ENCODE measurements at places on chromosomes 11 and 22.

GRCh38 chr11:60504219-60504905 lies 10.8 kb upstream of the MS4A13 start:
- no peak for DNase-seq

DNA sequence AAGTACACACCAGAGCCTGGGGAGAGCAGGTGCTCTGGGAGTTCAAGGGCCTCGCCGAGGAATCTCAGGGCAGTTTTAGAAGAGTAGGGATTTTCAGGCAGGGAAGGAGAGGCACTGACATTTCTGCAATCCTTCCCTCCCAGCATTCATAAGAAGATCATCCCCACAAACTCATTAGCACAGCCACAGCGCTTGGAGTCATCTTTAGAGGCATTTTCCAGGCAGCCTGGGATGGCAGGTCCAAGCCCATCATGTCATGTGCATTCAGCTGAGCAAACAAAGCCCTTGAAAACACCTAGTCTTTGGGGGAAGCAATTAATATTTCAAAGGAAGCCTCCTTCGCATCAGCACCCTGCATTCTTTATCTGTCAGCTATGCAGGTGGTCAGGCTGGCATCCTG lies 43.8 kb downstream of the MAP6 start:
- DNase-seq, result no peak

DNA sequence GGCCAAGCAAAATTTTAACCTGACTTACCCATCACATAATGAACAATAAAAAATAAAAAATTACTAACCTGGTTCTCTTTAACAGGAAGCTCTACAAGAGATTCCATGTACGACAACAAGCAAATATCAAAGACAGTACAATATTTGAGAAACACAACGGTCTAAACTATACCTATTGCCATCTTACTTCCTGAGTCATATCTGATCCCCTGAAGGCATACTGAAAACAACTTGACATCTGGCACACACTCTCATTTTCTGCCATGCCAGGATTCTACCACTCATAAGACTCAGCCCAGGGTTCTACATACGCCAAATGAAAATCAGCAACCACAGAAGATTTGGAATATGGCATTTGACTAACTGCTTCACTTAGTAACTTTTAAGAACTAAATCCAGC lies 13.8 kb downstream of the DENND5A start:
- DNase-seq, result no peak

GRCh38 chr11:92512204-92512569 lies 287.6 kb downstream of the FAT3 start:
- DNase-seq, result no peak

DNA sequence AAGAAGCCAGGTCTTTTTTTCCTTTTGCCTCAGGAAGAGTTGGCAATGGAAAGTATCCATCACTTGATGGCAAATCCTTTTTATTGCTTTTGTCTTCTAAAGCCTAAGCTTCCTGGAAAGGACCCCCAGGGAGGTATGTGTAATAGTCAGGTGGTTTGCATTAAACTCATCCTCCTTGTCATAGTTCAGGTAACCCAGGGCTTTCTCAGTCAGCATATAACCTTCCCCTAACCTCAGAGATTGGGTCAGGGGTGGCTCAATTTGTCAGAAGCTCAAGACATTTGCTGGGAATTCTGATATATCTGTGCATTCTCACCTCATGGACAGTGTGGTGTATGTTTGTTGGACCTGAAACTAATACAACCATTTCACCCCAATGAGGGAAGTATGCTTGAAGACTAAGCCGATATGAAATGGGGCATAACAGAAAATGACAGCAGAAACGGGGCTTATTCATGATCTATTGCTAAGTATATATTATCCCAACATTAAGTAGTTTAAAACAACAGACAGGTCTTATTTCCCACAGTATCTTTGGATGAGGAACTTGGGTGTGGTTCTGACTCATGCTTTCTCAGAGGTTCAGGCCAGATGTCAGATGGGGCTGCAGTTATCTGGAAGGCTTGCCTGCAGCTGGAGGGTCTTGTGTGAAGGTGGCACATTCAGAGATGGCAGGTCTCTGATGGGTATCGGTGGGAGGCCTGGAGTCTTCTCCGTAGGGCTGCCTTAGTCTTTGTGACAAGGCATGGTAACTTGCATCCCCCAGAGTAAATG lies 135.8 kb upstream of the SPON1 start:
- no peak for DNase-seq

GRCh38 chr11:1896923-1897322 lies 5.2 kb upstream of the PRR33 start:
- no peak for DNase-seq

GRCh38 chr11:72624496-72625201 lies 49.6 kb downstream of the PDE2A start:
- no peak for DNase-seq

GRCh38 chr11:36141196-36141953 lies 147.8 kb downstream of the COMMD9 start:
- no peak for DNase-seq

- no peak for DNase-seq
Observed at GRCh38 chr11:57762235-57762861, 746 bp downstream of the CTNND1 start.

DNA sequence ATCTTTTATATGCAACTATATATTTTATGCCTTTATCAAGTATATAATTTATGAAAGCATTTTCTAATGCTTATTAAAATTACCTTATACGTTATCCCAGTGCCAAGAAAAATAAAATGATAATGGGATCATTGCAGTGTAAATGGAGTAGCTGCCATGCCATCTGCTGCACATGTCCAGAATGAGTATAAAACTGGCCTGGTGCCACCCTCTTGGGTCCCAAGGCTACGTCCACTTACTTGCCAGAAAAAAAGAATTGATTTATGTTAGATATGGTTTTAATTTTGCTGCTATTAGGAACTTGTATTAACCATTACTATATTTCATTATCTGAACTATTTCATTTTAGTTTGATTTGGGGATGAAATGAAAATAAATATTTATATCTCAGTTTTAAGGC lies 1127.1 kb upstream of the CNTN5 start:
- DNase-seq, result no peak

DNA sequence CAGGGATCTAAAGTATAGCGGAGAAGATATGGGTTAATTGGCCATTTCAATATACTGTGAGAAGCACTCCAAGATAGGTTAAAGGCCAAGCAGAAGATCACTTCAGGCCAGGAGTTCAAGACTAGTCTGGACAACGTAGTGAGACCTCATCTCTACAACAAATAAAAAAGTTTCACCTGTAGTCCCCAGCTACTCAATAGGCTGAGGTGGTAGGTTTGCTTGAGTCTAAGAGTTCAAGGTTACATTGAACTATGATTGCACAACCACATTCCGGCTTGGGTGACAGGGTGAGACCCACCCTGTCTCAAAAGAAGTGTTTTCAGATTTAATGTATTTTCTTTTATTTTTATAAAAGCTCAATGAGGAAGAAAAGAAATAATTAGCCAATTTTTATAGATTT lies 25.4 kb downstream of the PATL1 start:
- DNase-seq, result no peak

GRCh38 chr11:74154620-74155281 lies 16.1 kb downstream of the C2CD3 start:
- no peak for DNase-seq

- DNase-seq, result no peak
Observed at GRCh38 chr22:32897400-32897799, 95.9 kb downstream of the TIMP3 start.

DNA sequence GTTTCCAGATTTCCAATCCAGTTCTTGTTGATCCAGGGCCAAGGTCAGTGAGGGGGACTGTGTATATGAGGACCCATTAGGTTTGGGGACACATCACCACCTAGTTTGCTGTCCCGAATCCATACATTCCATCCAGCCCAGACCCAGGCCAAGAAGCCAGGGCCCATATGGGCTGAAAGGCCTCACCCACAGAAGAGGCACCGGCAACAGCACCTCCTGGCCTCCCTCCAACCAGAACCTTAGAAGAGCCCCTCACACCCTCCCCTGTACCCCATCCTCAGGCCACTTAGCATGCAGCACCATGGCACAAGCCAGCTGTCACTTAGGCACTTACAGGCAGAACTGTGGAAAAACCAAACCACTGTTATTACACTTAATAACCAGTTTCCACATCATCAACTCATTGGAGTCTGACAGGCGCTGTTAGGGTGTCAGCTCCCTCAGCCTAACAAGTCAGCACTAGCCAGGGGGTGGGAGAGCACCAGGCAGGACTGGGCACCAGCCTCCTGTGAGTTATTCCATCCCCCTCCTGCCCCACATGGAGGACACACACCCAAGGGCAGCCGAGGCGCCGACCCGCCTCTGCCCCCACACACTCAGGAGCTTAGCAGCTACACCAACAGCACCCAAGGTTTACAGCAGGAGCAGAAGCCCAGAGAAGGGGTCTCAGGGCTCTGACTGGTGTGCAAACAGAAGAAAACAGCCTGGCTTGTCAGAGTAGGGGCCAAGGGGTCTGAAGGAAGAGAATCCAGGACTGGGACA lies 132.0 kb downstream of the BUD13 start:
- no peak for DNase-seq

DNA sequence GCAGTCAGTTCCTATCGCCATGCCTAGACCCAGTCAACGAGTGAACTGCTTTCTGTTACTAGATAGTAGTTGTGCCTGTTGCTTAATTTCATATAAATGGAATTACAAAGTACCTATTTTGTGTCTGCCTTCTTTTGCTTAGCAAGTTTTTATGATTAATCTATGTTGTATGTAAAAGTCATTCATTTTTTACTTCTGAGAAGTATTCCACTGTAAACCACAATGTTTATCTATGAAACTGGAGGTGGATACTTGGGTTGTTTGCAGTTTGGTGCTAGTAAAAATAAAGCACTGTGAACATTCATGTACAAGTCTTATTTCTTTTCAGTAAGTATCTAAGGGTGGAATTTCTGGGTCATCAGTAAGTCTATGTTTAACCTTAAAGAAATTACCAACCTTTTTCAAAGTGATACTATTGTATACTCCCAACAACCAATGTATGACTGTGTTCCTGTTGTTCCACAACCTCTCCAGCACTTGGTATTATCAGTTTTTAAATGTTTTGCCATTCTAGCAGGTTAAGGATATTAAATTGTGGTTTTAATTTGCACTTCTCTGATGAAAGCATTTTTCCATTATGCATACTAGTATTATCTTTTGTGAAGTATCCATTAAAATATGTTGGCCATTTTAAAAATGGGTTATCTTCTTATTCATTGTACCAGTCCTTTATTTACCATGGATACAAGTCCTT lies 68.2 kb downstream of the DNAJC24 start:
- DNase-seq, result no peak

- no peak for DNase-seq
Observed at GRCh38 chr22:31055635-31056159, 25.4 kb upstream of the SMTN start.

DNA sequence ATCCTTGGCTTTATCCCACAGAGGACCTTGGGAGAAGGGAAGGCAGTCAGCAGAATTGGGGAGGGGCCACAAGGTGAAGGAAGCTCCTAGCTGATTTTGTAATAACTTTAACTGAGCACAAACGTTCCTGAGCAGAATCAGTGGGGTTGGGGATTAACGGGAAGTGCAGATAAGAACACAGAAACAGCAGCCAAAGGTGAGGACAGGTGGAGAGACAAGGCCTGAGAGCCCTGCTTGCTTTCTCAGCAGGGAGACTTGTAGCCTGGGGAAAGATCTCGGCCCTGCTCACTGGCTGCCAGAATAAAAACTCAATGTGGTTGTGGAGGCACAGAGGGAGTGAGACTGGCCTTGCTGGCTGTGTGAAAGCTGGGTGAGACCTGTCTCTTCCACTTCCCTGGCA lies 265.2 kb upstream of the FAT3 start:
- DNase-seq, result no peak

- DNase-seq, result no peak
Observed at GRCh38 chr22:39418696-39419095, 19.1 kb downstream of the TAB1 start.

- peak; percentile 83 for DNase-seq
Observed at GRCh38 chr11:11265994-11266606, 87.0 kb downstream of the CSNK2A3 start.

- peak; percentile 5 for DNase-seq
Observed at GRCh38 chr11:36540998-36541397, 26.8 kb upstream of the RAG1 start.

- no peak for DNase-seq
Observed at GRCh38 chr22:50567721-50568252, 5.1 kb upstream of the SYCE3 start.

DNA sequence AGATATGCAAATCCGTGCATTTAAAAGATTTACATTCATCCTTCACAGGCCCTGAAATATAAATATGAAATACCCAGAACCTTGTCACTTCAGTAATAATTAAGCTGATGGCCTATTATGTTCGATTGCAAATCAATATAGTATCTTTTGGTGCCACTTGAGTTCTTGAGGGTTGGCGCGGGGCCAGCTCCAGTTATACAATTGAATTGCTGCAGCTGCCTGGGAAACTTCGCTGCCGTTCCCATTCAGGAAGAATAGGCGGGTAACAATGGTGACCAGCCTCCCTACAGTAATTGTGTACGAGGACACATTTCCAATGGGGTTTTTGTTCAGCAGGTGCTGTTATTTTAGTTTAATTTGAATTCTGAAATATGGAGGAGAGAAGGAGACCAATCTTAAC lies 451.2 kb downstream of the INSC start:
- DNase-seq, result no peak

DNA sequence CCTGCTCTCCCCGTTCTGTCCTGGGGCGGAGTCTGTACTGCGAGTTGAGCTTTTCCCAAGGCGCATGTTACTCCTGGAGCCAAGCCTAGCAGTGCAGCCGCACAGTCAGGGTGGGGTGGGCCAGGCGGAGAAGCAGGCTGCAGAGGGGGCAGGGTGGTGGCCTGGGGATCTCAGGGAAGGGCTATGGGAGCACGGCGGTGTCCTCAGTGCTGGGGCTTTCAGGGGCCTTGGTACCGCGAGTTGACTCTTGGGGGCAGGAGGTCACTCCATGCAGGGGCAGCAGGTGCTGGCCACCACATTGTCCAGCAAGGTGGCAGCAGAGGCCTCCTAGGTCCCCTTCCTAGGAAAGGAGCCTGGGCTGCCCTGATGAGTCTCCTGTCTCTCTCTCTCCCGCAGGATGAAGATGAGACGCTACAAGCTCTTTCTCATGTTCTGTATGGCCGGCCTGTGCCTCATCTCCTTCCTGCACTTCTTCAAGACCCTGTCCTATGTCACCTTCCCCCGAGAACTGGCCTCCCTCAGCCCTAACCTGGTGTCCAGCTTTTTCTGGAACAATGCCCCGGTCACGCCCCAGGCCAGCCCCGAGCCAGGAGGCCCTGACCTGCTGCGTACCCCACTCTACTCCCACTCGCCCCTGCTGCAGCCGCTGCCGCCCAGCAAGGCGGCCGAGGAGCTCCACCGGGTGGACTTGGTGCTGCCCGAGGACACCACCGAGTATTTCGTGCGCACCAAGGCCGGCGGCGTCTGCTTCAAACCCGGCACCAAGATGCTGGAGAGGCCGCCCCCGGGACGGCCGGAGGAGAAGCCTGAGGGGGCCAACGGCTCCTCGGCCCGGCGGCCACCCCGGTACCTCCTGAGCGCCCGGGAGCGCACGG lies 14.9 kb upstream of the MIEF1 start:
- DNase-seq, result no peak

GRCh38 chr11:70689764-70690163 lies 291.4 kb downstream of the CTTN start:
- DNase-seq, result no peak

All from germinal center (tissue), 1 donor.